Right atrium auricular region (tissue), 2 donors: ENCODE measurements at places on chromosomes 5 and 9.
A peak's percentile ranks its signal among the peaks of the same experiment; 100 is the strongest.

GRCh38 chr5:81146031-81146430 lies 87.1 kb upstream of the CKMT2 start:
- no peak for DNase-seq
- H3K4me3 ChIP-seq: no peak overlapping the region

GRCh38 chr5:168401226-168401625 lies 85.0 kb upstream of the RARS1 start:
- H3K27me3 ChIP-seq: no peaks in the 10 kb centered on the region
- no peaks in the 10 kb centered on the region for H3K36me3 ChIP-seq
- no peak for DNase-seq
- H3K4me3 ChIP-seq: no peak overlapping the region

GRCh38 chr5:125372694-125373631 lies 626.5 kb upstream of the ZNF608 start:
- H3K4me3 ChIP-seq: no peak overlapping the region
- H3K36me3 ChIP-seq: no peaks in the 10 kb centered on the region
- no peaks in the 10 kb centered on the region for H3K27me3 ChIP-seq
- H3K4me1 ChIP-seq: no peaks in the 10 kb centered on the region
- no peak overlapping the region for H3K27ac ChIP-seq

GRCh38 chr5:179731791-179732411 lies 721 bp upstream of the MAML1 start:
- peaks cover 40% of the 10 kb centered on the region for H3K4me1 ChIP-seq
- no peaks in the 10 kb centered on the region for H3K27me3 ChIP-seq
- peak overlapping the region; percentile 85 for H3K4me3 ChIP-seq
- peak overlapping the region; percentile 89 for H3K27ac ChIP-seq

GRCh38 chr9:124174433-124174832 lies 83.3 kb upstream of the NEK6 start:
- no peak overlapping the region for H3K4me3 ChIP-seq
- no peaks in the 10 kb centered on the region for H3K27me3 ChIP-seq
- H3K27ac ChIP-seq: no peak overlapping the region
- no peaks in the 10 kb centered on the region for H3K4me1 ChIP-seq
- no peaks in the 10 kb centered on the region for H3K36me3 ChIP-seq
- DNase-seq: no peak

DNA sequence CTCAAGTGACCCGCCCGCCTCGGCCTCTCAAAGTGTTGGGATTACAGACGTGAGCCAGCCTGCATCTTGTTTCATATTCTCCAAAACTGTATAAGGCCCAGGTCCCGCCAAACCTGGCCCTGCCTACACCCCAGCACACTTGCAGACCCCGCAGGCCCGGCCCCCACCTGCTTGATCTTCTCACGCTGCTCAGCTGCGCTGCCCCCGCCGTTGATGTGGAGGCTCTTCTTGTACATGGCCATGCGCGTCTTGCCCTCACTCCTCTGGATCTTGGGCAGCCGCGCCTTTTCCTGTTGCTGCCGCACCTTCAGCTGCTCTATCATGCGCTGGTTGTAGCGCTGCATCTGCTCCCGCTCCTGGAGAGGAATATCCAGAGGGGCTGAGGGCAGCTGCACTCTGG lies 49.0 kb upstream of the FBXW11 start:
- DNase-seq: no peak
- peaks cover 11% of the 10 kb centered on the region for H3K36me3 ChIP-seq
- H3K4me1 ChIP-seq: no peaks in the 10 kb centered on the region
- H3K27me3 ChIP-seq: no peaks in the 10 kb centered on the region

DNA sequence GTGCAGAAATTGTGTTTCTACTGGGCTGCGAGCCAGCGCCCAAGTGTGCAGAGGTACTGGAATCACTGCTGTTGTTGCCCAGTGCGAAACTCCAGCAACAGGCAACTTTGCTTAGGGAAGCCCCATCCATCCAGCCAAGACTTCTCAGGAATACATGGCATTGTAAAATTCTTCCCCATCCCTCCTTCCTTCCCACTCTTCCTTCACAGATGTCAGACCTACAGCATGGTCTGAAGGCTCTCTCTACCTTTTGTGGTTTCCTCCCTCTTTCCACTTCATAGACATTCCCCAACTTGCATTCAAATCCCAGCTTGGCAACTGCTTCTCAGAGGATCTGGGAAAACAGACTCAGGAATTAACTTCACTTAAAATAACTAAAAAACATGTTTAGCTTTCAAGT lies 30.4 kb downstream of the ARL15 start:
- peaks cover 9% of the 10 kb centered on the region for H3K4me1 ChIP-seq
- no peaks in the 10 kb centered on the region for H3K36me3 ChIP-seq
- H3K27me3 ChIP-seq: no peaks in the 10 kb centered on the region
- H3K4me3 ChIP-seq: no peak overlapping the region
- no peak overlapping the region for H3K27ac ChIP-seq

GRCh38 chr5:10662083-10662482 lies 98.2 kb downstream of the ANKRD33B start:
- no peak for DNase-seq
- H3K4me3 ChIP-seq: no peak overlapping the region
- H3K27me3 ChIP-seq: no peaks in the 10 kb centered on the region
- H3K4me1 ChIP-seq: no peaks in the 10 kb centered on the region

GRCh38 chr5:180670586-180671359 lies 21.4 kb upstream of the FLT4 start:
- H3K4me3 ChIP-seq: no peak overlapping the region
- DNase-seq: no peak
- no peaks in the 10 kb centered on the region for H3K27me3 ChIP-seq
- no peaks in the 10 kb centered on the region for H3K36me3 ChIP-seq
- H3K27ac ChIP-seq: no peak overlapping the region
- no peaks in the 10 kb centered on the region for H3K4me1 ChIP-seq

GRCh38 chr9:85716031-85716877 lies 25.5 kb downstream of the AGTPBP1 start:
- no peak for DNase-seq
- H3K27me3 ChIP-seq: no peaks in the 10 kb centered on the region
- no peak overlapping the region for H3K4me3 ChIP-seq

DNA sequence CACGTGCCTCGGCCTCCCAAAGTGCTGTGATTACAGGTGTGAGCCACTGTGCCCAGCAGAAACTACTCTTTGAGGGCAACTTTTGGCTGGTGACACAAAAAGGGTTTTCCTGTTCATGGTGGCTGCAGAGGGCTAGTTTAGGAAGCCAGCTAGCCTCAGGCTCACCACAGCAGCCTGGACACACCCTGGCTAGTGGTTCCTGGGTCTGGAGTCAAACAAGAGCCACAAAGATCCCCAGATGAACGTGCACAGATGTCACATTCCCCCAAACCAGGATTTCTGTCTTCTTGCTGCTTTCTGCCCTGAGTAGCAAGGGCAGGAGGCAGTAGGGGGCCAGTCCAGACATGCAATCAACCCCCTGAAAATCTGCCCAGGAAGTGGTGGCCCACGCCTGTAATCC lies 6.8 kb downstream of the HBEGF start:
- H3K4me3 ChIP-seq: no peak overlapping the region
- no peaks in the 10 kb centered on the region for H3K27me3 ChIP-seq
- no peak for DNase-seq
- H3K36me3 ChIP-seq: peaks cover 16% of the 10 kb centered on the region
- no peaks in the 10 kb centered on the region for H3K4me1 ChIP-seq

DNA sequence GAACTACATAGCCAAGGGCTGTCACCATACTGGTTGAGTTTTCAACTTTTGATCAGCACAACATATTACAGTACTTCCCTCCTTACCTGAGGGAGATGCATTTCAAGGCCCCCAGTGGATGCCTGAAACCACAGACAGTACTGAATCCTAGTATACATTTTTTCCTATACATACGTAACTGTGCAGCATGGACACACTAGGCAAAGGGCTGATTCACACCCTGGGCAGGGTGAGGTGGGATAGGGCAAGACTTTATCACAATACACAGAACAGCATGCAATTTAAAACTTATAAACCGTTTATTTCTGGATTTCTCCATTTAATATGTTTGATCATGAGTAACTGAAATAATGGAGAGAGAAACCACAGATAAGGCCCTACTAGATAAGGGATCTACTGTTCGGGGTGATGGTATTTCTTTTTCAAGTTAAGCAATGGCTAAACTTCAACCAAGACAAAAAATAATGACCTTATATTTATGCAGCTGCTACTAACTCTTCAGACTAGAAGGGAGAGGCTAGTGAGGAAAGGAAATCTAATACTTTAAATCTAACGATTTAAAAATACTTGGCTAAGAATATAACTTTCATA lies 186.9 kb upstream of the GNA14 start:
- no peak overlapping the region for H3K4me3 ChIP-seq
- H3K4me1 ChIP-seq: no peaks in the 10 kb centered on the region
- no peak overlapping the region for H3K27ac ChIP-seq
- DNase-seq: no peak
- no peaks in the 10 kb centered on the region for H3K36me3 ChIP-seq
- H3K27me3 ChIP-seq: no peaks in the 10 kb centered on the region

DNA sequence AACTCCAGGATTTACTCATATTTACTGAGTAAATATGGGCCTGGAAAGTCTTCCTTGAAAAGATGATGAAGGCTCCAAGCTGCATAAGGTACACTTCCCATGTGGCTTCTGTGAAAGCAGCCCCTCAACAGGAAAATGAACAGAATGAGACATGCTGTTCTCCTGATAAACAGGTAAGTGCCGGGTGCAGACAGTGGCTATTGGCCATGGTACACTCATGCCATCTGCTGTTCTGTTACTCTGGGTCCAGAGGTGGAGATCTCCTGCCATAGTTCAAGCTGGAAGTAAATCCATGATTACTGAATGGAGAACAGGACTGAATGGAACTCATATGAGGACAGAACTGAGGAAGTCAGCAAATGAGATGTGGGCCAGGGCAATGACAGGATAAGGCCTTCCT lies 103.6 kb downstream of the SLIT3 start:
- H3K27ac ChIP-seq: no peak overlapping the region
- no peak overlapping the region for H3K4me3 ChIP-seq
- H3K4me1 ChIP-seq: peaks cover 17% of the 10 kb centered on the region
- H3K36me3 ChIP-seq: no peaks in the 10 kb centered on the region

- H3K36me3 ChIP-seq: no peaks in the 10 kb centered on the region
- no peak for DNase-seq
- H3K27ac ChIP-seq: no peak overlapping the region
- H3K4me1 ChIP-seq: no peaks in the 10 kb centered on the region
- H3K27me3 ChIP-seq: no peaks in the 10 kb centered on the region
- no peak overlapping the region for H3K4me3 ChIP-seq
Measured at GRCh38 chr9:110997847-110998246, 40.4 kb downstream of the LPAR1 start.

DNA sequence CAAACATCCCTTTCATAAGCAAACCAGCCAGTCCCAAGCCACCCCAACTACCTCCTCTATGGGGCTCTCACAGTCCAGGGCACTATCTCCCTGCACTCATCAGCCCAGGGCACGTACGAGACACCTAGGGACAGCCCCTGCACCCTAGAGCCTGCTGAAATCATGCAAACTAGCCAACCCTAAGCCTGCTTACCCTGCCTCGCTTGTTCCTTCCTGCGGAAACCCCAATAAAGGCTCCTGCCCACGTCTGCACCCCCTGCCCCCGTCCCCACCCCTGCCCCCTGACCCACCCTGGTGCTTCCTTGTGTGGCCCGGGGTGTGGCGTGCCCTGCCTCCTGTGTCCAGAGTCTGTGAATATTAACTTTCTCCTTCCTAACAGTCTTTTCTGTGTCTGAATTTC lies 135.9 kb downstream of the GADD45G start:
- no peaks in the 10 kb centered on the region for H3K27me3 ChIP-seq
- H3K4me1 ChIP-seq: peaks cover 30% of the 10 kb centered on the region
- no peak for DNase-seq
- no peaks in the 10 kb centered on the region for H3K36me3 ChIP-seq

GRCh38 chr5:58491216-58491892 lies at the start of gene GAPT:
Gene GAPT, plus strand, starts transcription at chr5:58491435. Its CDS starts 3,102 bp downstream, at chr5:58494537.
- H3K27me3 ChIP-seq: no peaks in the 10 kb centered on the region
- no peak within 1 kb of the TSS for H3K27ac ChIP-seq
- no peak within 1 kb of the TSS for H3K4me3 ChIP-seq
- no peak for DNase-seq
- no peaks in the 10 kb centered on the region for H3K36me3 ChIP-seq
- H3K4me1 ChIP-seq: no peaks in the 10 kb centered on the region

DNA sequence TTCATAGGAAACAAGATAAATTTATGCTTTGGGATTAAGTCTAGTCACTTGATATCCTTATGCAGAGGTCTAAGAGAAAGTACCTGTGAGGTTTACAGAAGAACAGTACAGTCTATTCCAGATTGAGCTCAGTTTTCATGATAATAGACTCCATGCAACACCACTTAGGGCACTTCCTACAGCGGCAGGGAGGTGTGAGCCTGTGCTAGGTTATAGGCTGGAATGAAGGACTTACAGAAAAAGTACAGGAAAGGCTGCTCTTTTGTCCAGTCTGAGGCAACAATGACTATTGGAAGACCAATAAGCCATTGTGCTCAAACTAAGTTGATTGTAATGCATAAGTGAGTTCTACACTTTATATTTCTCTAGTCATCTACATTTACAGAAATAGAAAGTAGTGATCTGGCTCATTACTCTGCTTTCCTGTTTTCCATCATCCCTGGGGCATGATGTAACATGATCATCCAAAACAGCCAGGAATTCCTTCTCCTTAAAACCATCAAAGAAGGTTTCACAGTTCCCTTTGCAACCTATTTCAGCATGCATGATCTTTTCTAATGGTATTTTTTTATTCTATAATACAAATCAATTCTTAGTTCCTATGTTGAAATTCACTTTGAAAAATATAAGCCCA lies 322.8 kb downstream of the SLF1 start:
- H3K27ac ChIP-seq: no peak overlapping the region
- no peaks in the 10 kb centered on the region for H3K4me1 ChIP-seq
- H3K4me3 ChIP-seq: no peak overlapping the region
- no peaks in the 10 kb centered on the region for H3K36me3 ChIP-seq
- DNase-seq: no peak
- H3K27me3 ChIP-seq: no peaks in the 10 kb centered on the region

DNA sequence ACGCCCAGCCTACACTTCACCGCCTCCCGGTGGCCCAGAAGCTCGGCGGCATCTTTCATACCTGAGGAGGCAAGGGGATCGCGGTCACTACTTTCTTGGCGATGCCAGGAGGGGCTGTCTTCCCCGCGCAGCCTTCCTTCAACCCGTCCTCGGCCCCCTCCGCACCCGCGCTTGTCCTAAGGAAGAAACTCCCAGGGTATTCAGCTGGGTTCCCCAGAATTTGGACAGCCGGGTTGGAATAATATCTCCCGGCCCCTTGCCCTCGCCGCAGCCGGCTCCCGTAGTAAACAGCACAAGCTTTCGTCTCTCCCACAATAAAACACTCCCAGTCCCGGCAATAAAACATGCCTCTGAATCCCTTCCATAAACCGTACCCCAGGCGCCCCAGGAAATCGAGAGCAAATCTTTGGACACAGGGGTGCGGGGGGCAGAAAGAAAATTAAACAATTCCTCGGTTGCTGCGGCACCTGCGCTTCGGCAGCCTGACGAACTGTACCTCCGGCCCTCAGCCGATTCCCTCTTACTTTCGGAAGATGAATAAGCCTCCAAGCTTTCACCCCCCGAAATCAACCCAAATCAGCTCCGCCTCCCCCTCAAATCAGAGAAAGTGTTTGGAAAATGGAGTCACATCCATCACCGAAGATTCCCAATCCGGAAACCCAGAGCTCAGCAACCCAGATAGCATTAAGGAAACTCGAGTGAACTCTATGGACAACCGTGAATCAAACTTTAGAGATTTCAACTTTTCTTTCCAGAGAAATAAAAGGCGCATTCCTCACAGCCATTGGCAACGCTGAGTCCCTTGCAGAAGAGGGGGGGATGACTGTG lies 1.1 kb downstream of the OTP start:
- H3K27ac ChIP-seq: no peak overlapping the region
- H3K4me1 ChIP-seq: peaks cover 38% of the 10 kb centered on the region
- DNase-seq: no peak
- peaks cover 90% of the 10 kb centered on the region for H3K27me3 ChIP-seq
- H3K36me3 ChIP-seq: no peaks in the 10 kb centered on the region

- H3K36me3 ChIP-seq: no peaks in the 10 kb centered on the region
- no peak overlapping the region for H3K4me3 ChIP-seq
- no peak for DNase-seq
- H3K4me1 ChIP-seq: no peaks in the 10 kb centered on the region
- no peaks in the 10 kb centered on the region for H3K27me3 ChIP-seq
- no peak overlapping the region for H3K27ac ChIP-seq
Measured at GRCh38 chr5:110807169-110807568, 68.4 kb downstream of the SLC25A46 start.
